ENCODE measurements at places on chromosomes 11 and 22.
A peak's percentile ranks its signal among the peaks of the same experiment; 100 is the strongest.

- no peak for DNase-seq
Observed at GRCh38 chr11:104526006-104526405, 362.1 kb upstream of the PDGFD start.

DNA sequence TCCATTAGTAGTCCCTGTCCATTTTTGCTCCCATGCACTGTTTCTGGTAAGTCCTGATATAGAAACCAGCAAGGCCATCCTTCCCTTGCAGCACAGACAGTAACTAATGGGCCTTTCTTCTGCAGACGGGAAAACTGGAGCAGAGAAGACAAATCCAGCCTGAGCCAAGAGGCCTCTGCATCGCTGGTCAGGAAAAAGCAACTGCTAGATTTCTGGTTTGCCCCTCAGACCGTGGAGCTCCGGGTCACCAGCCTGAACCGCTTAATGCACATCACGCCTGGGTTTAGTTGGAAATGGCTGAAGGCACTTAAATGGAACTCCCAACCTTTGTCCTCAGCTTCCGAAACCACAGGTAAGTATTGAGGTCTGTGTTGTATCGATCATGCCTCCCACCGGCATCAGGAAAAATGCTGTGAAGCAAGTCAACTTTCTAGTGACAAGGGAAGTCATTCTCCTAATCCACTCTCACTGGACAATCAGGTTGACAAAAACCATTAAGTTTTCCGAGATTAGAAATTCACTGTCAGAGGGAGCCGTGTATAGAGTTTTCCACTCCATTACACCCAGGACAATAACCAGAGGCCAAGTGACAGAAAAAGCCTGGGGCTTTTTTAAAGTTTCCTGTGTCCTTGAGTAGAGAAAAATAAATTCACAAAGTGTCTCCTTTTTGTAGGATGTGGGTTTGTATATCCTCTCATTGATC is 14.8 kb upstream of the LMO2 start:
- no peak for DNase-seq

- no peak for DNase-seq
Observed at GRCh38 chr11:65585396-65586246, 9.8 kb downstream of the EHBP1L1 start.

GRCh38 chr11:8034106-8034585 is 46.9 kb upstream of the TUB start:
- no peak for DNase-seq

- DNase-seq: no peak
Observed at GRCh38 chr11:117366875-117367274, 39.2 kb downstream of the CEP164 start.

DNA sequence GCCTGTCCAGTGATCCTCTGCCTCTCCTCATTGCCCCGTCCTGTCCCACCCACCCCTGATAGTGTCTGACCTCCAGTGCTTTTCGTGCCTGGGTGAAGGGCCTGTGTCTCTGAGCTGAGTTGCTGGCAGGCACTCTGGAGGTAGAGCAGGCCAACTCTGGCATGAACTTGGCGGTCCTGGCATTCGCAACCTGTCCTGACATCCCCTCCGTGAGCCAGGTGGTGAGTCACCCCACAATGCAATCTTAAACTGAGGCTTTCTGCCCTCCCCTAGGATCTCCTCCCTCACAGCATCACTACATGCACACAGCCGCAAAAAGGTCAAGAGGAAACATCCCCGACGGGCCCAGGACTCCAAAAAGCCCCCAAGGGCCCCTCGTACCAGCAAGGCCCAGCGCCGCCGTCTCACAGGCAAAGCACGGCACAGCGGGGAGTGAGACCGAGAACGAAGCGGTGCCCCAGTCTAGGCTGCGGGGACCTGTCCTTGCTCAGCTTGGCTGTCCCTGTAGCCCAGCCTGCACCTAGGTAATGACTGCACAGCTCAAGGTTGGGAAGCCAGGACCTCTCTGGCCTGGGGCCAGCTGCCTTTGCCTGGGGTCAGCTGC is 4.9 kb downstream of the NOL12 start:
- no peak for DNase-seq

DNA sequence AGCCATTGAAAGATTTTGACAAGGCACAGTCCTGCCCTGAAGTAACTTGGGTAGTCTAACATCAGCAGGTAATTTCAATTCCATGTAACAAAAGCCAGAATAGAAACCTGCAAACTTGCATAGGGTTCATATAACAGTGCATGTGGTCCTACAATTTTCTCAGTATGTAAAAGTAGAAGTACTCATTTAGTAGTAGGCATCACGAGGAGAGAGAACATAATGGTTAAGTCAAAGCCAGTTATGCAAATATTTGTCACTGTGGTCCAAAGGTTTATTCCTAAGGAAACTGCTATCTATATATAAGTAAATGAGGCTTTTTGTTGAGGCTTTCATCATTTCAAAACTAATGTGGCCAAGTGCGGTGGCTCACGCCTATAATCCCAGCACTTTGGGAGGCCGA is 10.1 kb downstream of the ATP5MG start:
- no peak for DNase-seq

GRCh38 chr11:11107076-11107723 is 245.8 kb downstream of the CSNK2A3 start:
- DNase-seq: no peak

GRCh38 chr22:19901577-19902244 is 39.9 kb upstream of the COMT start:
- DNase-seq: no peak

GRCh38 chr11:112579282-112579681 is 318.6 kb upstream of the PLET1 start:
- DNase-seq: no peak

- no peak for DNase-seq
Observed at GRCh38 chr11:77418971-77419597, 54.8 kb downstream of the PAK1 start.

DNA sequence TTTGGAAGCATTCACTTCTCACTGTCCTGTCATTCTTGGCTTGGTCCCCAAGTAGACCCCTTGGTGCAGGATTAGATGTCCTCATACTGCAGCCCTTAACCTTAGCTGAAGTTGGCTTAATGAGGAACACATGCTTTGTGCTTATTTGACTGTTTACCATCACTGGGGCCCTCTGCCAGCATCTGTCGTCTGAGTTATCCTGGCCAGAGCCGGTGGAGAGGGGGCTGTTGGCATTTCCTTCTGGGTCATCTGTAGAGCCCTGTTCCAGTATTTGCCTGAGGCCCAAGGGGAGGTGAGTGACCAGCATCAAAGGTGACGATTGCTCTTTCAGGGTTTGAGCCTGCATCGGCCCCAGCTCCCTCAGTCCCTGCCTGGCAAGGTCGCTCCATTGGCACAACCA is 126.4 kb upstream of the RASSF10 start:
- no peak for DNase-seq

DNA sequence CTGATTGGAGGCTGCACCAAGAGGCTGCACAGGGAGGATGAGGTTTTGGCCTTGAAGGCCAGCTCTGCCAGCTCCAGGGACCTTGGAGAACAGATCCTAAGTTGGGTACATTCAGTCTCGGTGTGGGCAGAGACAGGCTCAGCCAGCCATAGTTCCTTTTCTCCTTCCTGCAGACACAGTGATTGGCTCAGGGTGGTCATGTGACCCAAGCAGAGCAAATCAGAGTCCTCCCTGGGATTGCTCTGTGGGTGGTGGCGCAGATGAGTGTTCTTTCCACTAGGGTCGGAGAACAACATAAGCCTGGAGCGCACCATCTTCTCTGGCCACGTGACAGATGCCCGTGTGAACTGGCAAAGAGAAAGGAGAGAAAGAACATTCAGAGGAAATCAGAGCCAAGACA is 47.1 kb upstream of the CCND1 start:
- DNase-seq: no peak

- no peak for DNase-seq
Observed at GRCh38 chr11:12079726-12080556, 30.4 kb upstream of the MICAL2 start.

DNA sequence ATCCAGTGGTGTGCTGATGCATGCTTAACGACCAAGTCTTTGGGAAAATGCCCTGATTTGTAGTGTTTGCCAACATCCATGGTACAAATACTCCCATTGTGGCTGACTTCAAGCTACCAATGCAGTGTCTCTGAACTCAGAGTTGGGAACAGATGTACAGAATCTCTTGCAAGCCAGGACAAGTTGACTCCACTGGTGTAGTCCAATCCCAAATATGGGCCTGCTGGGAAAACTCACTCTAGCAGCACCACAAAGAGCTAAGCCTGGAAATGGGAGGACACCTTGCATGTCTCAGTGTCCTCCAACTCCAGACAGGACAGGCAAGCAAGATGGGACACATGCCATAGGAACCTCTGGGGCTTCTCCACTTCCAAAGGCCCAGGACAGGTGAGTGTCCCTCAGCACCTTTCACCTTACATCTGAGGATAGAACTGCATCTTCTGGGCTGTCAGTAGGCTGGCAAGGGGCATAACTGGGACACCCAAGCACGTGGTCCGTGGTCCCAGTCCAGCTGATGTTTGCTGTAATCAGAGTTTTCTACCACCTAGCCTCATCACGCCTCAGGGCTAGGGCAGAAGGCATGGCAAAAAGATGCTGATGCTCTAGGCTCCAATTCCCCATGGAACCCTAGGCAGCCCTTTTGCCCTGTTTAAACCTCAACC is 6.5 kb downstream of the LMO1 start:
- DNase-seq: no peak

- DNase-seq: no peak
Observed at GRCh38 chr11:10205928-10206327, 88.1 kb downstream of the SBF2 start.

- no peak for DNase-seq
Observed at GRCh38 chr11:95363708-95364107, 132.7 kb upstream of the SESN3 start.

DNA sequence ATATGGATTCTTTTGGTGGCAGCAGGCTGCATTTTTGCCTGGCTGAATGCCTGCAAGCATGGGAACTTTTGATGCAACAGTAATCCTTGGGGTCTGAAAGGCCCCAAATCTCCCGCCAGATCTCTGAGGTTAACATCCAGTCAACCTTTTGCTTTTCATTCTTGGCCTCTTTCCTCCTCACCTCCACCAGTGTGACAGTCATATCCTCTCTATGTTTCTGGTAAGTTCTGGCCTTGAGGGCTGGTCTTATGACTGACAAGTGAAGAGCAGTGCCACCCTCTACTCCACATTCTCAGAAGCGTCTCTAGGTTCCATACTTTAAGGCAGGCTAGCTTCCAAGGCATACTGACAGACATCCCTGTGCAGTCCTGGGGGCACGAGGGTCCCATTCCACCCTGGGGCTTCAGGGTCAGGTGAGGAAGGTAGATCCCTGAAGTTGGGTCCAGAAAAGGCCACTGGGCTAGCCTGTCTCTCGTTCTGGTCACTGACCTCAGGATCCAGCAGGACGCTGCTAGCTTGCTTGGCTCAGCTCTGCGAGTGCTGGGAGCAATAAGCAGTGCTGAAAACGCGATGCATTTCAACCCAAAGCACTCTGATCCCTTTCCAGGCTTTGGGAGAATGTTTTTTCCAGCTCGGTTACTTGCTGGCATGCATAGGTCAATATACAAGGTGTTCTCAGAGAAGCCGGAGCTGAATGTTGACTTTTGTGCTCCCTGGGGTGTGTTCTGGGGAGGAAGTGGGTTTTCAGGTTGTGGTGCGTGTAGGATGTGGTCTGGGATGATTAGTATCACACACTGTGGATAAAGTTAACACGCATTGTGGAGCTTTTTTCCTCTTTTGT is 75.2 kb downstream of the PTPRJ start:
- peak; percentile 58 for DNase-seq

DNA sequence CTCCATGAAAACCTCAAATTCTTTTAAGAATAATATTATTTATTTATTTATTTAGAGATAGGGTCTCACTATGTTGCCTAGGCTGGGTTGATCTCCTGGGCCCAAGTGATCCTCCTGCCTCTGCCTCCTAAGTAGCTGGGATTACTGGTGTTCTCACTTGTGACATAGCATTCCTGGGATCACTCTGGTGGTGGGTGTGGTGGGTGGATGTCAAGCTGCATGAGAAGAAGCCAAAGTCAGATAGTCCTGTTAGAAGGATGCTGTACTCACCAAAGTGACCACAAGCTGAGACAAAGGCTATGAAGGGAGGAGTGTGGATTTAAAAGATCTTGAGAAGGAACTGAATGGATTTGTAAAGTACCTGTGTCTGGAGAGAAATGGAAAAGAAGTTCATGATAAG is 87.9 kb upstream of the SPON1 start:
- no peak for DNase-seq

DNA sequence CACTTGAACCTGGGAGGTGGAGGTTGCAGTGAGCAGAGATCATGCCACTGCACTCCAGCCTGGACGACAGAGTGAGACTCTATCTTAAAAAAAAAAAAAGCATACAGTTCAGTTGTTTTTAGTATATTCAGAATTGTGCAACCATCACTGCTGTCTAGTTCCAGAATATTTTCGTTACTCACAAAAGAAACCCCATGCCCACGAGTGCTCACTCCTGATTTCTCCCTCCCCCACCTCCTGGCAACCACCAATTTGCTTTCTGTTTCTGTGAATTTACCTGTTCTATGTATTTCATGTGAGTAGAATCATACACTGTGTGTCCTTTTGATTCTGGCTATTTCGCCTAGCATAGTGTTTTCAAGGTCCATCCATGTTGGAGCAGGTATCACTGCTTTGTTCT is 24.8 kb downstream of the PTPRJ start:
- no peak for DNase-seq

DNA sequence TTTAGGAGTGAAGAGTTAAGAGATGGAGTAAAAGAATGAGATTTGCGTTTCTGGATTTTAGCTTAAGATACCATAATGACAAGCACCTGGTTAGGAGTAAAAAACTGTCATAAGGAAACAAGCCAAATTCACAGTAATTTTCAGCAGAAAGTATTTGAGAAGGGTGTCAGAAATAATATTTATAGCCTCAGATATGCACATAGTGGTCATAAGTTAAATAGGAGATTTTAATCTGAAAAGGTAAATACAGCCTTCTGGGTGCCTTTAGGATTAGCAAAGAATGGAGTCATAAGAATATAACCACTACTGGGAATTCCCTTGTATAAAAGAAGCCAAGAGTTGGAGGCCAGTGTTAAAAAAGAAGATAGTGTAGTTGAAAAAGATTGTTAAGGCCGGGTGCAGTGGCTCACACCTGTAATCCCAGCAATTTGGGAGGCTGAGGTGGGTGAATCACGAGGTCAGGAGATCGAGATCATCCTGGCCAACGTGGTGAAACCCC is 160.1 kb downstream of the SWAP70 start:
- DNase-seq: no peak

- DNase-seq: no peak
Observed at GRCh38 chr11:74338963-74339362, 27.5 kb upstream of the P4HA3 start.

Measured in CD4-positive, alpha-beta T cell treated with Interleukin-15 for 1 hour (primary cell).